Umbilical cord (tissue), 2 donors: ENCODE measurements at places on chromosomes 16 and 17.

DNA sequence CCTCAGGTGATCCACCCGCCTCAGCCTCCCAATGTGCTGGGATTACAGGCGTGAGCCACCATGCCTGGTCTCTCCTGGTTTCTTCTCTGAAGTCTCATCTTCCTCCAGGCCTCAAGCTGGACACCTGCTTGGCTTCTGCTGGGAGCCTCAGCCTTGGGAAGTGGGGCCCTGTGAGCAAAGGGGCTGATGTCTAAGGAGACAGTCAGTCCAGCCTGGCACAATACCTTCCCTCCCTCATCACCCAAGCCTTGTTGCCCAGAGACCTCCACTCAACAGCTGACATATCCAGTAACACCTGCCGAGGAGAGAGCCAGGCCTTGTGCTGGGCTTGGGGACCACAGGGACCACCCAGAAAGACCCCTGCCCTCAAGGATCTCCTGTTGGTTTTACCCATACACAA, 251.6 kb downstream of the GSG1L start:
- DNase-seq, result no peak

DNA sequence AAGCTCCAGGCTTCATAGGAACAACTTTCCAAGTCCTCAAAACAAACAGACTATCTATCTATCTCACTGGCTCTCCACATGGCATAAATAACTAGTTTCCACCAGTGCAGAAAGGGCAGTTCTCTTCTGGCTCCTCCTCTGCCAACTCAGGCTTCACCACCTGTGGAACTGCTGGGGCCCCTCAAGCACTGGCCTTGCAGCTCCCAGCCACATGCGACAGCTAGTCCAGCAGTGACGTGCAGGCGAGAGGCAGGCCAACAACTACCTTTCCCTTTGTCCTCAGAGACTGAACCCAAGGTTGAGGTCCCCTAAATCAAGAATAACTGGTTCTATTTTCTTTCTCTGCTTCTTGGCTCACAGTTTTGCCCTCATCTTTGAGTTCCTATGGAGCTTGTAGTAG, 137.6 kb downstream of the AATF start:
- no peak for DNase-seq

GRCh38 chr16:3071655-3072054, 6.2 kb downstream of the IL32 start:
- no peak for DNase-seq

- DNase-seq, result no peak
Measured at GRCh38 chr17:49991409-49991808, 3.6 kb downstream of the DLX3 start.

DNA sequence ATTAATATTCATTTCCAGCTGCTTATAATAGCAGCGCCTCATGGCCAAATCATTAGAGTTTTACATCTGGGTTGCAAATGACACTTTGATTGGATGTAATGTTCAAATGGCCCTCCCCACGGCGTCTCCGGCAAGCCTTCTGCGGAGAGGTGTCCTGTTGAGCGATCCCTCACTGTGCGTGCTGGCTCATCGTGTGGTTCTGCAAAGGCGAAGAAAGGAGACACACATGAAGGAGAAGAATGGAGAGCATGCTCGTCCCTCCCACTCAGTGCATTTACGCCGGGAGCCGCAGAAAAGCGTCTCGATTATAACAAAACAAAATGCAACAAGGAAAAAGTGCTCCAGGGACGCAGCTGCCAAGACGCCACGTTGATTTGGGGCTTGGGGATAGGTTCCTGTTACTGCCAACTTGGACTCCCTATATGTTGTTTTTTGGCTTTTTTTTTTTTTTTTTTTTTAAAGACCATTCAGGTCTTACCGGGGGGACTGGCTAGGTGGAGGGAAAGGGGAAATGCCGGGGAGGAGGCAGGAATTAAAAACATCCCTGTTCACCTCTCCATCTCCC, 117.6 kb downstream of the C16orf78 start:
- no peak for DNase-seq
